ENCODE measurements at places on chromosomes 1 and 21.

DNA sequence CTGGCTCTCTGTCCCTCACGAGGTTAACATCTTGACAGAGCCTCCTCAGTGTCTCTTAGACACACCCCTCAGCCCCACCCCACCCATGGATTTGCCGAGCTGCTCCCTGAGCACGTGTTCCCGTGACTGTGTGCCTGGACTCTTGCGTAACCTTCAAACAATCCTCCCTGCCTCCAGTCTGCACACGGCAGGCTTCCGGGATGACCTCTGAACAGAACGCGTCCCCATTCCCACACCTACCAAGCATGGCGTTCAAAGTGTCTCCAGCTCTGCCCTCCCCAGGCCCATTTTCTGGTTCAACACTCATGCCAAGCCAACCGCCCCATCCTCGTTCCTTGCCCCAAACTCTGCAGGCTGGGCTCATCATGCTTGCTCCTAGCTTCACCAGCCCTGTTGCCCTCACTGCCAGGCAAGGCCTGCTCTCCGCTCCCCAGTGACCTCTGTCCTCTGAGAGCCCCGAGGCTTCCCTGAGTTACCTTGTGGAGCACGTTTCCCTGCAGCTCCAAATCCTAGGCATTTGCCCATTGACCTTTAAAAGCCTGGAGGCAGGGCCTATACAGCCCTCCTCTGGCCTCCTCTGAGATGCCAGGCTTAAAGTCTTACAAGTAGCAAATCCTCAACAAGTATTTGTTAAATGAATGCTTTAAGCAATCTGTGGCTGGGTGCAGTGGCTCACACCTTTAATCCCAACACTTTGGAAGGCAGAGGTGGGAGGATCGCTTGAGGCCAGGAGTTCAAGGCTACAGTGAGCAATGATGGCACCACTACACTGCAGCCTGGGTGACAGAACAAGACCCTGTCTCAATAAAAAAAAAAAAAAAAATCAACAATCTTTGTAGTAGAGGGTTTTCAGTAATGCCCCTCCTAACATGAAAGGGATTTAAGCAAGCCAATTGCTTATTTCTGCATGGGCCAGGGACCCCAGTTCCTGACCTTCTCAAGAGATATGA is 5.0 kb downstream of the AGT start:
- no peak for DNase-seq

DNA sequence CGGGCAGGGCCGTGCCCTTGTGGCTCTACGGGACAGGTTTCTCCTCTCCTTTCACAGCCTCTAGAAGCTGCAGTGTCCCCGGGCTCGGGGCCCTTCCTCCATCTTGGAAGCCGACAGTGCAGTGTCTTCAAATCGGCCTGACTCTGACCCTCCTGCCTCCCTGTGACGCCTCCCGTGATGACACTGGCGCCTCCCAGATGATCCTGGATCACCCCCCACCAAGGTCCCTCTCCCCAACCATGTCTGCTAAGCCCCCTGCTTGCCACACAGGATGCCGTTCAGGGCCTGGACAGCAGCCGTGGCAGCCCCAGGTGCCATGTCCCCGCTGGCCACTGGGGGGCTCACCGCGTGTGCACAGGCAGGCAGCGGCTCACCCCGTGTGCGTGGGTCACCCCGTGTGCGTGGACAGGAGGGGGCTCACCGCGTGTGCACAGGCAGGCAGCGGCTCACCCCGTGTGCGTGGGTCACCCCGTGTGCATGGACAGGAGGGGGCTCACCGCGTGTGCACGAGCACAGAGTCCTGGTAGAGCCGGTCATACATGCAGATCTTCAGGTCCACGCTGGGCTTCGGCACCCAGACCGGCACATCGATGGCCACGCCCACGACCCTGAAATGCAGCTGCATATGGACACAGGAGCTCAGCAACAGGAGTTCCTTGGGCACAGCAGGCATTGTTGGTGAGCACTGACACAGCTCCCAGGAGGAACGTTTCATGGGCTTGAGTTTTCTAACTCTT is 24.9 kb upstream of the TMEM52 start:
- no peak for DNase-seq

- no peak for DNase-seq
Observed at GRCh38 chr1:34746785-34747637, 7.8 kb upstream of the GJB5 start.

DNA sequence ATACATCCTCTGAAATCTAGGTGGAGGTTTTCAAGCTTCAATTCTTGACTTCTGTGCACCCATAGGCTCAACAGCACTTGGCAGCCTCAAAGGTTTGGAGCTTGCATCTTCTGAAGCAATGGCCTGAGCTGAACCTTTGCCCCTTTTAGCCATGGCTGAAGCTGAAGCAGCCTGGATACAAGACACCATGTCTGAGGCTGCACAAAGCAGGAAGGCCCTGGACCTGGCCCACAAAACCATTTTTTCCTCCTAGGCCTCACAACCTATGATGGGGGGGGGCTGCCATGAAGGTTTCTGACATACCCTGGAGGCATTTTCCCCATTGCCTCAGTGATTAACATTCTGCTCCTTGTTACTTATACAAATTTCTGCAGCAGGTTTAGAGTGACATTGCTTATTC is 173.3 kb upstream of the PRMT6 start:
- DNase-seq = no peak

DNA sequence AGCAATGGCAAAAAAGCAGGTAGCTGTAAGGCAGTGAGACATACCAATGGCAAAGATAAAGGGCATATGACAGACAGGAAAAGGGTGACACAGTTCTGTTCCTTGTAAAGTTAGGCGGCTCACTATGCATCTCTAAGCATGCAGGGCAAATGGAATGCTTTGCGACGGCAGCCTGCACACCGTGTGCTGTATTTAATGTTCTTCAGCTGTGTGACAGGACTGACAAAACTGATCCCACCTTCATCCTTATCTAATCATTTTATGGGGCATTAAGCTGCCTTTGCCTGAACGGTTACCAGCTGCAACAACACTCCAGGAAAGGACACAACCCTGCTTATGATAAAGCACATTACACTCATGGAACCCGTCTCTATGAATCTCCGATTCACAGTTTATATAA is 80.5 kb upstream of the VAV3 start:
- DNase-seq = no peak

- no peak for DNase-seq
Observed at GRCh38 chr1:65538086-65538485, 117.6 kb downstream of the LEPR start.

GRCh38 chr1:8025671-8026144 is 401 bp downstream of the ERRFI1 start:
- no peak for DNase-seq

DNA sequence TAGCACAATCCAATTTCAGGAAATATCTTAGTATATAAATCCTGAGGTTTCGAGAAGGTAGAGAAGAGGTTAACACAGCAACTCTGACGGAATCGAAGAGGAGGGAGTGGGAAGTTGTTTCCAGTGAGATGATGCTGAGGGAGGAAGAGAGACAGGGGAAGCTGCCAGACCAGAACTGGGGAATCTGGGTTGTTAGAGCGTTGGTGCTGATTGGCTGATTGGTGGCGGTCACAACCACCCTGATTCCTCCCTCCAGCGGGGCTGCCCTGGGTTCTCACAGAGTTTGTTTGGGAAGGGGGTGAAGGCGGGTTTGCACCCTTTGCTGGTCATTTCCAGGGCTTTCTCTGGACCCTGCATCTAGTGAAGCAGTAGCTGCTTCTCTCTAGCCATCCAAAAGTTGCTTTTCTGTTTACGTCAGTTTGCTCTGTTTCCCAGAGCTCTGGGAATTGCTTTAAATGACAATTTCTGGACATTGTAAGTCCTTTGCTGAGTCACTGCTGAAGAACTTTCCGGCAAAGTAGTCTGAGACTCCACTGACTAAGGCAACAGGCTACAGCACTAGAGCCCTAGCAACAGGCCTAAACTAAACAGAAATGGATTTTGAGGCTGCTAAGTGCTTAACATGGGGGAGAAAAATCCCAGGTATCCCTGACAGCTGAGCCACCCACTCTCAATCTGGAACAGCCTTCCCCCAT is 90.1 kb downstream of the TENT5C start:
- DNase-seq = no peak

GRCh38 chr1:233183226-233184020 is 112.1 kb downstream of the PCNX2 start:
- no peak for DNase-seq

DNA sequence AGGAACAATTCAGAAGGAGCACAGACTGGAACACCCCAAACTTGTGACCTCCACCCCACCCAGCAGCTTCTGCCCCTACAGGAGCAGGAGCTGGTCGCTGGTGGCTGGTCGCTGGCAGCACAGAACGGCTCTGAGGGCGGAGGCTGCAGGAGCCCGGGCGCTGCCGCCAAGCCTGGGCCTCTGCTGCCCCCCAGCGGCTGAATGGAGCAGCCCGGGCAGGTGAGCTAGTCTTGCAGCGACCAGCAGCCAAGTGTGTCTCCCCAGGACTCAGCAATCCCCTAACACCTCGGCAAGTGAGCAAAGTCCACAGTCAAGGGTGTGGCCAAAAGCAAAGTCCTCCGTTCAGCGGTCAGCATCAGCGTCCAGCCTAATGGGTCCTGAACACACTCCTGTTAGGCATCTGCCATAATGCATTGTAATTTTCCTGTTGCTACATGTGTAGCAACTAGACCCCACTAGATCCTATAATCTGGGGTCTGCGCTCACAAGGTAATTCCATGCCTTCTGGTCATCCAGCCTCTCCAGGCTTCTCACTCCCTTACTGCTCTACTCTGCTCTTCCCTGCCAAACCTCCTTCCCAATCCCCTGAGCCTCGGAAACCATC is 12.1 kb upstream of the GJB5 start:
- DNase-seq = peak; percentile 32

Measured in astrocyte of the cerebellum (primary cell).